ENCODE measurements at places on chromosomes 2 and 18.

DNA sequence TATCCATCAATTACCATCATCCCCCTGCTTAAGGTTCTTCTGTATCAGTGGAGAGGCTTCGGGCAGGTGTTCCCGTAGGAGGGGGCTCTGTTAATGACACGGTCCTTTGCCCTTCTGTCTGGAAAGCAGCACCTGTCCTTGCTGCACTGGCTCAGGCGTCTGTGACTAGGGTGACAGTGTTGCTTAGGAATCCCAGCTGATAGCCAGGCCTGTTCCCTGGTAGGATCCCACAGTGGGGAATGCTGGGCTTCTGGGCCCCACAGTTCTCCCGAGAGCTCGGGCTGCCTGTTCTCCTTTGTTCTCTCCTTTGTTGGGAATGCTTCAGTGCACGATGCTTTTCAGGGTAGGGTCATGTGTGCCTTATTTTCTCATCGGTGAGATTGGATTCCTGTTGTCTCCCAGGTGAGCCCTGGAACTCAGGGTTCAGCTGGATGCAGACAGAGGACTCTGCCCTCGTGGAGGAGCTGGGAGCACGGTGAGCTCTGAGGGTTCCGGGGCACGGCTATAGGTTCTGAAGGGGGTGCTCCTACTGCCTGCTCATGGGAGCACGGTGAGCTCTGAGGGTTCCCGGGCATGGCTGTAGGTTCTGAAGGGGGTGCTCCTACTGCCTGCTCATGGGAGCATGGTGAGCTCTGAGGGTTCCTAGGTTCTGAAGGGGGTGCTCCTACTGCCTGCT lies 9.6 kb downstream of the SNTG2 start:
- no peak for DNase-seq

DNA sequence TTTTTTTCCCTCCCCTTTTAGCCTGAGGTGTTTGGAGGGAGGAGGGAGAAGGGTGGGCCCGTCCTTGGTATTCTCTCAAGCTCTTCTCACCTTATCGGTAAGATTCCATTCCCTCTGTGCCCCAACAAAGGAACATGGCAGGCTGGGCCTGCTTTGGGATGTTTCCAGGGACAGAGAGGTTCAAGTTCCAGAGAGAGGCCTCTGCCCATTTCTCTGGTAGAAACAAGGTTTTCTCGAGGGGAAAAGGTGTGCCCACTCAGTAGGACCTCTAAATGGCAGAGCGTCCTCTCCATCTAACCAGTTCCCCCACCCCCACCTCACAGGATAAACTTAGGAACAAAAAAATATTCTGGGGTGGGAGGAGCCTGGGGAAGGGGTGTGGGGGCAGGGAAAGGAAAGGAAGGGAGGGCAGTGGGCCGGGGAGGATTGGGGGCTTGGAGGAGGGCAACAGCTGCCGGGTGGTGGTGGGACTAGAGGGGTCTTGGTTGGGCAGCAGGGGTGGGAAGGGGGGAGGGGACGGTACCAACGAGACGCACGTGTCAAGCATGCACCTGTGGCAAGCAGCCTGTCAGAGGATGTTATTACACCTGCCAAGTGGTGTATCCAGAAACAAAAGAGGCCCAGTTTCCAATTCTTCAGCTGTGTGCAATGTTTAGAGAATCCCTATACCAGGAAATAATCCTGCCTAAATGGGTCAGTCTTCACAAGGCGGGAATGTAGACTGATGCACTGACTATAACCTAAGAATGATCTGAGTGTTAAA lies 2.1 kb downstream of the PCBP1 start:
- DNase-seq, result peak; percentile 41

- DNase-seq, result no peak
Observed at GRCh38 chr2:233422649-233423551, 68.6 kb downstream of the DGKD start.

DNA sequence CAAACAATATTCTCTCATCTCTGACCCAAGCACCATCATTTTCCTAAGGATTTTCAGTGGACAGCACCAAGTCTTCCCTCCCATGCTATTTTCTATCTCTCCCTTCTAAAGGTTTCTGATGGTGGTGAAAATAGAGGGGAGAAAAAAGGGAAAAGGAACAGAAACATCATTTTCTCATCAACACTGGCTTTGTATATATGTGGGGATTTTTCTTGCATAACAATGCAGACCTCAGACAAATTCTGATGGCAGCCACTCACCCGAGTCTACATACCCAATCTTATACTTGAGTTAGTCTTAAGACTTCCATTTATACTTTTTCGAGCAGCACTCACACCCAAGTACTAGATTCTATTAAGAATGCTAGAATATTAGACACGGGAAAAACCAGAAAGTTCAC lies 95.8 kb downstream of the TMEM163 start:
- DNase-seq, result no peak

DNA sequence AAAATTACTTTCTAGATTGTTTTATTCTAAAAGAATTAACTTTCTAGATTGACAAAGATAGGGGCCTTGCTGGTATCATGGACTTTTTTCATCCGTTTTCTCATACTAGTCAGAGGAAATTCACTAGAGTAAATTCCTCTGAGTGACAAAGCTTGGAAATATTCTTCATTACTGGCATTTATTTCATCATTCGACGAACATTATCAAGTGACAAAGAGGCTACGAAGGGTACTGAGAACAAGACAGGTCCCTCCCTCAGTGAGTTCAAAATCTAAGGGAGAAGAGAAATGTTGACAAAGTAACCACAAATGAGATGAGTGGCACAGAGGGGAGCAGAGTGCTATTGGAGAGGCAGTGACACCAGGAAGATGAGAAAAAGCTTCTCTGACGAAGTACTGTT lies 4.3 kb downstream of the EPG5 start:
- no peak for DNase-seq

- DNase-seq, result no peak
Observed at GRCh38 chr2:23656597-23656973, 270.3 kb downstream of the ATAD2B start.

GRCh38 chr2:58925676-58926081 lies 684.6 kb upstream of the FANCL start:
- no peak for DNase-seq

DNA sequence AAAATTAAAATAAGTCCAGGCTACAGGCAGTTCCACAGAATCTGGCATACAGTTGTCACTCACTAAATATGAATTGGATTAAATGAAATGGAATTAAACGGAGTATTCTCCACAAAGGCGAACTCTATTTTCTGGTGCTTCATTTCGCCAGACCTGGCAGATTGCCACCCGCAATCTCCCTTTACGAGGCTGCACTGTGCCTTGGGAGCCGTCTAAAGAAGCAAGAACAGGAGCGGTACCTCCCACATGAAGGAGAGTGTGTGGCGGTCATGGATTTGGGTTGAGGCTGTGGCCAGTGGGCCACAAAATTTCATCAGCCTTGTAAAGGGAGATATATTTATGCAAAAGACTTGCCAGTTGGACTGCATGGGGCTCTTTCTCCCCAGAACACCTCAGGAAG lies 151.0 kb downstream of the OSR1 start:
- no peak for DNase-seq

- no peak for DNase-seq
Observed at GRCh38 chr18:58635891-58636290, 7.0 kb upstream of the ALPK2 start.

GRCh38 chr2:96549967-96550786 lies 13.6 kb downstream of the ARID5A start:
- peak; percentile 83 for DNase-seq

DNA sequence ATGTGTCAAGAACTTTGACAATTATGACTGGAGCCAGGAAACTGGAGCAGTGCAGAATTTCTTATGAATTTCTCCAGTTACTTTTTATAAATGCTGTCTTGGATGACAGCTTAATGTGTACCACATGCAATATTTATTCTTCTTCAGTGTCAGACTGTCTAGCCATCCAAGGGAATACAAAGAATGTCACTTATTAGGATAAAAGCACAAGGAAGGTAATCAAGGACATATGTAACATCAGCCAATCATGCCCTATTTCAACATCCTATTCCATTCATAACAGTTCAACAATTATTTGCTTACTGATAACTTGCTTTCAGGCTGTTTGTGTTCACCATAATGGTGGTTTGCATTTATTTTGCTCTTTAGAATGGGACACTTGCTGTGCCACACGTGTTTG lies 139.8 kb downstream of the OLA1 start:
- DNase-seq, result no peak

GRCh38 chr18:49051311-49051967 lies 100.7 kb upstream of the SMAD7 start:
- DNase-seq, result no peak

GRCh38 chr2:49288113-49288705 lies 133.9 kb upstream of the FSHR start:
- DNase-seq, result no peak

DNA sequence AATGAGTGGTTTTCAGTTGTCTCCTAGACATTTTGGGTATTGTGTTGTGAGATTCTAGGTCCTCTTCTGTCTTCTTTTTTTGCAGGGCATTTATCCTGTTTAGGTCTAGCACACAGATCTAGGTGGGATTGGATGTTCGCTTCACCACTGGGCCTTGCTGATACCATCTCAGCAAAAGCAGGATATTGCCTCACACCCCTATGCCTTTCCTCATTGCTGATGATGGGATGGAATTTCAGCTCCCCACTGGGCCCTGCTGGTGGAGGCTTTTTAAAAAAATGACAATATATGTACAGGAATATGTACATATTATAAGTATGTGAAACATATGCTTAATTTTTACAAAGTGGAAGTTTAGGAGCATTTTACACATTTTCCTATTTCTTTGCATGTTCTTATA lies 5.4 kb upstream of the TOGARAM2 start:
- no peak for DNase-seq

DNA sequence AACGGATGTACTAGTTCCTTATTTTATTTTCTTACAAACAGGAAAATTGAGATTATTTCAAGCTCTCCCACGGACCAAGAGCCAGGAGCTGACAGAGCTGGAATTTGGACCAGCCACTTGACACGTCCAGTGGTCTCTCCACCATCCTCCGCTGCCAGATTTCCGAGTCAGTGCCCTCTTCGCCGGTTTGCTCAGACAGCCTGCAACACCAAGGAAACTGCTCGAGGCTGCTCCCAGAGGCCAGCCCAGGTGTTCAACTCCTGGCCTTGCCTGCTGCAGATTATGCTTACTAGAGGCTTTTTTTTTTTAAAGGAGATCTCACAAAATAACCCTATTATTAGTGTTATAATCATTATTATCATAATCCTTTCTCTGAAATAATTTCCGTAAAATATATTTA lies 779.8 kb downstream of the RNF144A start:
- no peak for DNase-seq

DNA sequence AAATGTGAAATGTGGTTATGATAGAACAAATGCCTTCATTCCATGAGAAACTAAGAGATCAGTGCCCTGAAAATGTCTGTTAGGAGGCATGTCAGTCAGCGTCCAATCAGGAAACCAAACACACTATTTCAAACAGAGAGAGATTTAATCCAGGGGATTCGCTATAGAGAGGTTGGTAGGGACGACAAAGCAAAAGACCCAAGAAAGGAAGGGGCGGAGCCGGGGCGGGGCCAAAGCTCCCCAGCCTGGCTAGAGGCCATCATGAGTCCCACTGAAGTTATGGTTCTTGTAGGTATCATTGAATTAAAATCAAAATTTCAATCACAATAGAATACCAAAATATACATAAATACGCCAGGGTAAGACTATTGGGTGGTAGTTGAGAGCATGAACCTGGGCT lies 32.9 kb upstream of the RNF149 start:
- no peak for DNase-seq

DNA sequence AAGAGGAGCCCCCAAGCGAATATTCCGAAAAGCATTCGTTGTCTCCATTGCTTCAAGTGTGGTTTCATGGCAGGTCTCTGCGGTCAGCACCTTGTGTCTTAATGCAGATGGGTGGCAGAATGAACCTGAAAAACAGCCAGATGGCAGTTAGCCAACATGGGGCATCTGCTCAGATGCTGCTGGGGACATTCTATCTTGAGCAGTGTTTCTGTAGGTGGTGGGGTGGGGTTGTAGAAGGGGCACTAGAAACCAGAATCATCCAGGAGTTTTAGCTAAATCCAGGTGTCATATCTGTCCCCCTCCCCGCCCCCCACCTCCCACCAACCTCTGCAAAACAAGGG lies 42.1 kb downstream of the ST6GAL2 start:
- DNase-seq, result no peak

GRCh38 chr2:198695879-198696278 lies 761.9 kb downstream of the SATB2 start:
- DNase-seq, result no peak

GRCh38 chr2:46836295-46837111 lies 79.1 kb downstream of the MCFD2 start:
- DNase-seq, result no peak

DNA sequence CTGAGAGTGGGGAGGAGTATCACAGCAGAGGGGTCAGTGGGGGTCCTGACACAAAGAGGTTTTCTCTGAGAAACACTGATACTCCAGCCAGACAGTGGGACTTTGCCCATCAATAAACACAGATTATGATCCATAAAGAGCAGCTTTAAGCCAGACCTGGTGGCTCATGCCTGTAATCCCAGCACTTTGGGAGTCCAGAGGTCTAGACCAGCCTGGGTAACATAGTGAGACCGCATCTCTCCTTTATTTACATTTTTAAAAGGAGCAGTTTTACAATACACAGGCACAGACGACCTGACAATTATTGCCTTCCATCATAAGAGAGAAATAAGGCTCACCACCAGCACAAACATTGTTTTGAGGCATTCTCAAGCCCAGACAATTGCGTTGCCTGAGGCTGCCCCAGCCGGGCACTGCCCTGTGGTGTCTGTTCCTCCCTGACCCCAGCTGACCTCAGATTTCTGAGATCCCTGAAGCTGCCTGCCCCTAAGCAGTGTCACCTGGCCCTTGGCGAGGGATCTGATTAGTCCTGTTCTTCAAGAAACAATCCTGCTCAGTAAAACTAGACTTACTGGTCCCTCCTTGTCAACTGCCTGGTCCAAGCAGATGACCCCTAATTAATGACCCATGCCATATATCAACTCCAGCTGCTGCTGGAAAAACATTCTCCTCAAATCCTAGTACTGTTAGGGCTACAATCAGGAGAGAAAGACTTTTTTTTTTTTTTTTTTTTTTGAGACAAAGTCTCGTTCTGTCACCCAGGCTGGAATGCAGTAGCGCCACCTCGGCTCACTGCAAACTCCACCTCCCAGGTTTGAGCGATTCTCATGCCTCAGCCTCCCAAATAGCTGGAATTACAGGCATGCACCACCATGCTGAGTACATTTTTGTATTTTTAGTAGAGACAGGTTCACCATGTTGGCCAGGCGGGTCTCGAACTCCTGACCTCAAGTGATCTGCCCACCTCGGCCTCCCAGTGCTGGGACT lies 59.4 kb upstream of the SOS1 start:
- DNase-seq, result peak; percentile 15

DNA sequence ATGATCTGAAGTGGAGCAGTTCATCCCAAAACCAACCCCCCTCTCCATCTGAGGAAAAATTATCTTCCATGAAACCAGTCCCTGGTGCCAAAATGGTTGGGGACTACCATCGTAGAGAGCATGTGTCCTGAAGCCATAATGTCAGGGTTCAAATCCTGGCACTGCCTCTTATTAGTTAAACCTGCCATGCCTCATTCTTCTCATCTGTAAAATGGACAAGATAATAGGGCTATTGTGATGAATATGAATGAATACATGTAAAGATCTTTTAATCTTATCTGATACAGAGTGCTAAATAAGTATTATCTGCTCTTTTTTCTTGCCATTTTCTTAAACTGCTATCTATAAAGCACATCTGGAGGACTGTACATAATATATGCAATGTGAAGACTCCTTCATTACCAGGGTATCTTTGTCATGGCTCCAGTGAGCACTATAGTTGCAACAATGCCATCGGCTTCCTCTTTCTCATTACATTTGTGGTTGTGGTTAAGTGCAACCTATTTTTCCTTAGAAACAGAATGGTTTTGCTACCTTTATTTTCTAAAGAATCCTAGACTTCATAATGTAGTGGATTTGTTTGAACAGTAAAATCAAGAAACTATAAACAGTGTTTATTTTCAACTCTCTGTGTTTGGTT lies 27.0 kb downstream of the MFSD6 start:
- no peak for DNase-seq

All from HuH-7.5 (cell line).